SK-N-MC (cell line): ENCODE measurements at places on chromosomes 12 and 14.

GRCh38 chr12:17609701-17610100 is 480.3 kb downstream of the RERGL start:
- DNase-seq: no peak

GRCh38 chr14:36512585-36513003 is 7.4 kb downstream of the NKX2-1 start:
- DNase-seq: no peak

GRCh38 chr14:56295743-56296142 is 177.5 kb downstream of the PELI2 start:
- DNase-seq: no peak

DNA sequence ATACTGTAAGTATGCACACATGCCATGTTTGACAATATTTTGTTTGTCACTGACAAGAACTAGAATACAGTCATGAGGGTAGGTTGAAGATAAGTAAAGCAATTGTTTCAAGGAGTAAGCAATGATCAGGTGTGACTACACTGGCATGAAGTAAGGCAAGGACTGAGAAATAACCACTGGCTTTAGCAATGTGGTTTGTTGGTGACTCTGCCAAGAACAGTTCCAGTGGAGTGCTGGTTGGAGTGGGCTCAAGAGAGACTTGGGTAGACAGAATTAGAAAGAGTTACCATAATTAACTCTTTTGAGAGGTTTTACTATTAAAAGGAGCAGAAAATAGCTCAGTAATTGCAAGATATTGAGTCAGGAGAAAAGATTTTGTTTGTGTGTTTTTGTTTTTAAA is 129.6 kb downstream of the GTF2A1 start:
- DNase-seq: no peak

DNA sequence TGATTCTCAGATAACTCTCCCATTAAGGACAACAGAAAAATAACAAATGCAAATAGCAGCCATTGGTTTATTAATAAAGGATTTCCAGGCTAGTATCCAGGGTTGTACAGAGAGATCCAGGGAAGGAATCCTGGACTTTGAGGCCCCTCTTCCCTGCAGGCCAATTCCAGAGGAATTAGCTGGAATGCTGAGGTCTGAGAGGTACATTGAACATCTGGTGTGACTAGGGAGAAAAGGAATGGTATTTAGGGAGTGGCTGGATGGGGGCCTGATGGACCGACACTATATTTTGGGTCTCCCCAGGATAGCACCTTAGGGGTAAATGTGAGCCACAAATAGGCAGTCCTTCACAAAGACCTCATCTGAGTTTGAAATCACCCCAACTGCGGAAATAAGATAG is 924.5 kb downstream of the AACS start:
- DNase-seq: no peak

- DNase-seq: no peak
Measured at GRCh38 chr12:22246217-22246846, 88.2 kb downstream of the ST8SIA1 start.

- DNase-seq: no peak
Measured at GRCh38 chr12:92779902-92780301, 77.1 kb downstream of the PLEKHG7 start.

GRCh38 chr12:121165316-121165715 is 32.6 kb downstream of the P2RX7 start:
- no peak for DNase-seq

GRCh38 chr14:82134411-82134810 is 600.8 kb upstream of the SEL1L start:
- no peak for DNase-seq

- no peak for DNase-seq
Measured at GRCh38 chr12:104585448-104586055, 128.8 kb downstream of the CHST11 start.

- DNase-seq: no peak
Measured at GRCh38 chr12:107906707-107907106, 132.2 kb downstream of the ASCL4 start.

GRCh38 chr12:64236549-64236948 is 14.5 kb upstream of the KICS2 start:
- no peak for DNase-seq

DNA sequence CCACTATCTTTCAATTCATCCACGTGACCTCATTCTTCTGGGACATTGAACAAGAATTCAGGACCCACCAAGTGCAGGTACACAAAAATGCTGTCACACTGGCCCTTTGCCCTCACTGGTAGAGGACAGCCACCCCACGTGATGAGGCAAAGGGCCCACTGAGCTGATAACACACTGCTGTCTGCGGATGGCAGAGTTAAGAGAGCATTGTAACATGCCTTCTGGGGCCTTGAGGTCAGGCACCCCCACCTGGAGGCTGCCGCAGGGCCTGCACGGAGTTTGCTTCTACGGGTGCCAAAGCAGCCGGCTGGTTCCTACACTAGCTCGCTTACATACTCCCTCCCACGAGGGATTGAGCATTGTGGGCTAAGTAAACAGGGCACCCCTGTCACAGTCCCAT is 101.0 kb downstream of the LRIG3 start:
- DNase-seq: no peak
